ENCODE measurements at places on chromosomes 4 and X.

GRCh38 chr4:1416948-1417260 is 10.7 kb upstream of the NKX1-1 start:
- no peak for DNase-seq

- no peak for DNase-seq
Measured at GRCh38 chr4:165553221-165553810, 174.5 kb downstream of the CPE start.

DNA sequence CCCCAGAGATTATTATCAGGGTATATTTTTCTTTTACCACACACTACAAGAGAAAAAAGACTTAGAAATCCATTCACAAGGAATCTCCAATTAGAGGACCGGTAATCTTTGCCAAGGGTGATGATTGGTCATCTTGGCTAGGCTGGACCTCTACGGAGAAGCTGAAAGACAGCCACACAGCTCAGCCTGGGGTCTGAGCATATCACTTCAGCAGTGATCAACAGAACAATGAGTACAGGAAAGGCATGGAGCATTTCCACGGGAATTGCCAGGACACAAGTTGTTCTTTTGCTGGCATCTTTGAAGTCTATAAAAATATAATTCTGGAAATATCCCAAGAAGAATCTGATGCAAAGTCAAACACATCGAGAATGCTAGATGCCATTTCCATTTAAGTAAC is 191.5 kb downstream of the TENM3 start:
- DNase-seq = no peak

GRCh38 chr4:53059256-53059655 is 197.1 kb downstream of the RASL11B start:
- no peak for DNase-seq

GRCh38 chr4:78059524-78059889 is 2.4 kb downstream of the FRAS1 start:
- DNase-seq = no peak

DNA sequence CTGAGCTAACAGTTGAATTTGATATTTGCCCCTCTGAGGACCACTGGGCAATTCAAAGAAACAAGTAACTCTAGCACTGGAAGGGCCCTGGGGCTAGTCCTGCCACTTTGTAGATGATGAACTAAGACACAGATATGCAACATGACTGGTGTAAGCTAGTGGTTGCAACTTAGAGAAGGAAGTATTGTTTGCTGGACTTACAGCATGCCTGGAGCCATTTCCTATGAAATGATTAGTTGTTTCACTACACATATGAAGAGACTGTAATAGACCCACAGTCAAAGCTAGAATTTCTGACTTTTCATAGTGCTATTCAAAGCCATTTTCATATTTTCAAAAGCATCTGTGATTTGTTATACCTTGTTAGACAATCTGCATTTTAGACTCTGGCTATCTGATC is 96.2 kb downstream of the TSPAN7 start:
- DNase-seq = no peak

GRCh38 chrX:39016556-39016955 is 215.3 kb downstream of the MID1IP1 start:
- no peak for DNase-seq

- no peak for DNase-seq
Measured at GRCh38 chrX:73877687-73878086, 314.7 kb downstream of the CHIC1 start.

GRCh38 chr4:159144112-159144694 is 41.3 kb downstream of the RAPGEF2 start:
- no peak for DNase-seq

DNA sequence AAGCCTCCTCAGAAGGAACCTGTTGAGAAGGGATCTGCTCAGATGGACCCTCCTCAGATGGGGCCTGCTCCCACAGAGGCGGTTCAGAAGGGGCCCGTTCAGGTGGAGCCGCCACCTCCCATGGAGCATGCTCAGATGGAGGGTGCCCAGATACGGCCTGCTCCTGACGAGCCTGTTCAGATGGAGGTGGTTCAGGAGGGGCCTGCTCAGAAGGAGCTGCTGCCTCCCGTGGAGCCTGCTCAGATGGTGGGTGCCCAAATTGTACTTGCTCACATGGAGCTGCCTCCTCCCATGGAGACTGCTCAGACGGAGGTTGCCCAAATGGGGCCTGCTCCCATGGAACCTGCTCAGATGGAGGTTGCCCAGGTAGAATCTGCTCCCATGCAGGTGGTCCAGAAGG is 22.9 kb downstream of the REST start:
- DNase-seq = no peak

DNA sequence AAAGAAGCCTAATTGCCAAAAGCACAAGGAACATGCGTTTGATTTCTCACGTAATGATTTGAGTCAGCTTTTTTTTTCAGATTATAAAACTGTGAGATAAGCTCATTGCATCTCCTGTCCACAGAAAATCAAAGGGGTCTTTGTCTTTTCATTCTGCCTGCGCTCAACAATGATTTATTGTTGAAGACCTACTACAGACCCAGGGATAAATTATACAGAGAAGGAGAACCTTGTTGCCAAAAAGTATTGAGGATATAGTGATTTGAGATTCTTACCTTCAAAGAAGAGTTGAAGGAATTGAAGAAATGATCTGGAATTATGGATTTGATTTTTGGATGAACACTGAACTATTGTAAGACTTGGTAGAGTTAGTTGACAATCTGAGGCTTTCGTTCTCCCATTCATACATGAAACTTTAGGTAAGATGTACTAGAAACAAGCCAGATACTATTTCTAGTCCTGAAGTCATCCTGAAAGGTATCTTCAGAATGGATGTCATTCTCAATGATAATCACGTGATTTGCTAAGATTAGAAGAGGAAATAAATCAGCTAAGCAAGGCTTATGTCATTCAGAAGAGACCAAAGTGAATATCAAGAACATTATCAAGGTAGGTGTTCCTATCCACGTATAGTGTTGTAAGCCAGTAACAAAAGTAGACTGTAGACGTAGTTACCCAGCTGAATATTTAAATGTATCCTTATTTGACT is 71.1 kb upstream of the SCOC start:
- DNase-seq = no peak

DNA sequence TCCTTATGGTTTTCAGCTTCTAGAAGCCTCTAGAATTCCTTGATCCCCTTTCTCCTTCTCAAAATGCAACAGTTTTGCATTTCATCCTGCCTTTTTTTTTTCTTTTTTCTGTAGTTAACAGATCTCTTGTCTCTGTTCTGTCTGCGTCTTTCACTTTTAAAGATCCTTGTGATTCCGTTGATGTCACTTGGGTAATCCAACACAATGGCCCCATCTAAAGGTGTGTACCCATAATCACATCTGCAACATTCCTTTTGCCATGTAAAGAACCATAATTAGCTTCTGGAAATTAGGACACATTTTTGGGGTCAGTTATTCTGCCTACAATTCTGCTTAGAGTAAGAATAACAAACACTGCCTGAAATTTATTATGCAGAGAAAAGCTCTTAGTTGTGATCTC is 1180.9 kb upstream of the ADGRL3 start:
- DNase-seq = no peak

GRCh38 chr4:100489305-100489704 is 28.5 kb downstream of the EMCN start:
- no peak for DNase-seq

DNA sequence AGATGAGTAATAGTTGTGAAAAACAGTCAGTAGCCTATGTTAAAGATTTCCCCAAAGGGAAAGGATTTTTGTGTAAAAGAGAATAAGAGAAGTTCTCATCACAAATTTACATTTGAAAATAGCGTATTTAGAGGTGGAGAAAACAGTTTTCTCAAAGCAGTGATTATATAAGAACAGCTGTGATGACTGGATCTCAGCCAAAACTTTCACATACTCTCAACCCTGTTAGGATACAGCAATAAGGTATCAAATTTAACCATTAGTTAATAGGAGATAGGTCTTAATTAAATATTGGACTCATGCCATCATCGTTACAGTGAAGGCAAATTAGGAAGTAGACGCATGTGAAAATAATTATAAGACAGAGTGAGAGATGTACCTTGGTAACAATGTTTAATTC is 622.7 kb downstream of the PCDH18 start:
- DNase-seq = no peak

DNA sequence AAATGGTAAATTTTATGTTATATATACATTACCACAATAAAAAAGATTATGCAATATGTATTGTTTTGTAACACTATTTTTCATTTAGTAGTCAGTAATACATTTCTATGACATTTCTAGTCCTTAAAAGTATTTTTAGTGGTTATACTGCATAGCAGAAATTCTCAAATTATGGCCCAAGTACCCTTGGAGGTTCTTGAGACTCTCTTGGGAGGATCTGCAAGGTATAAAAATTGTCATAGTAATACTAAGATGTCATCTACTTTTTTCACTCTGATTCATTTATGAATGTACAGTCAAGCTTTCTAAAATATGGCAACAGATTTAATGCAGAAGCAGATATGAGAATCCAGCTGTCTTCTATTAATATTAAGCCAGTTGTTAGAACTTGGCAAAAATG is 138.6 kb upstream of the NAP1L5 start:
- DNase-seq = no peak

DNA sequence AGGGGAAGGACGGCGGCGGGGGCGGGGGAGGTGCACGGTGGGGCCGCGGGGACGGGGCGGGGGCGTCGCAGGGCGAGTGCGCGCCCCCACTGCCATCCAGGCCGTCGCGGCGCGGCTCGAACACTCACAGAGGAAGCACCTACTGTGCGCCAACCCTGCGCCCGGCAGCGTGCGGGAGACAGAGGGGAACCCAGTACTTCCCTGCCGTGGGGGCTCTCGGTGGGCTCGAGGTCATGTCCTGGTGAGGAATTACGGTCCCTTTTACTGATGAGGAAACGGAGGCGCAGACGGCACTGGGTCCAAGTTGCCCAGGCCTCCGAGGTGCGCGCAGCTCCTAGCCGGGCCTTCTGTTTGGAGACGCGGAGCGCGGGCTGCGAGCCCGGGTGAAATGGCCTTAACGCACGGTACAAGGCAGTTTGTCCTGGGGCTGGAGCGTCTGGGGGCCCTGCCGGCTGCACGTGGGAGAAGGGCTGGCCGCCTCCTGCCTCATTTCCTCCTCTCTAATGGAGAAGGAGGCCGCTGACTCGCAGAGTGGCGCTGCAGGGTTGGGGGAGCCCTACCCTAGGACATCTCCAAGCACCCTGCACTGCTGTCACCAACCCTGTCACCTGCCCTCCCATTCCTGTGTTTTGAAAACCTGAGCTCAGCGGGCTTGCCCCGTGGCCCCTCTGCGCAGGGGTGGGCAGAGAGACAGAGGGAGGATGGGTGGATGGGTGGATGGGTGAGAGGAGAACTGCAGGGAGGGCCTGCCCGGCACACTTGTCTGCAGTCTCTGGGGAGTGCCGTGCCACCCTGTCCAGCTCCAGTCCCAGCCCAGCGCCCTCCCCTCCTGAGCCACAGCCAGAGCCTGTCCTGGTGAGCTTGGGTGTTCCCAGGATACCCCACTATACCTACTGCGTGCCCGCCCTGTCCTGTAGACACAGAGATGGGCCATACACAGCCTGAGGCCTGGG is 106.0 kb downstream of the ADRA2C start:
- DNase-seq = no peak

GRCh38 chr4:112938461-112939058 is 110.9 kb upstream of the ANK2 start:
- no peak for DNase-seq

- no peak for DNase-seq
Measured at GRCh38 chrX:115897956-115898355, 272.6 kb upstream of the AGTR2 start.

DNA sequence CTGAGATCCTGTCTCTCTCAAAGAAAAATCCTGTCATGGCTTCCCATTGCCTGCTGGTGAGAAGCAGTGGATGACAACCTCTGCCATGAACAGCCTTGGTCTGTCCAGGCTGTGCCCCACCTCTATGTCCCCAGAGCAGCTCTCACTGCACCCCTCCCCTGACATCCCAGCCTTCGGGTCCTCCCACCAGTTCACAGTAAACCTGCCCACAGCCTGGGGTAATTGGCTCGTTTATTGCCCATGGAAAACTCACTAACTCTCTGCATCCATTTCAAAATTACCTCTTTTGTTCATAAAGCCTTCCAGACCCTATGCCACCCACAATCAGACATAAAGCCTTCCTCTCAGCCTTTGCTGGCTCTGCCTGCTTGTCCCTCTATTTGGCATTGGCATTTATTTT is 10.7 kb upstream of the HMGB3 start:
- DNase-seq = no peak

- DNase-seq = no peak
Measured at GRCh38 chr4:101321481-101322042, 25.8 kb downstream of the PPP3CA start.

DNA sequence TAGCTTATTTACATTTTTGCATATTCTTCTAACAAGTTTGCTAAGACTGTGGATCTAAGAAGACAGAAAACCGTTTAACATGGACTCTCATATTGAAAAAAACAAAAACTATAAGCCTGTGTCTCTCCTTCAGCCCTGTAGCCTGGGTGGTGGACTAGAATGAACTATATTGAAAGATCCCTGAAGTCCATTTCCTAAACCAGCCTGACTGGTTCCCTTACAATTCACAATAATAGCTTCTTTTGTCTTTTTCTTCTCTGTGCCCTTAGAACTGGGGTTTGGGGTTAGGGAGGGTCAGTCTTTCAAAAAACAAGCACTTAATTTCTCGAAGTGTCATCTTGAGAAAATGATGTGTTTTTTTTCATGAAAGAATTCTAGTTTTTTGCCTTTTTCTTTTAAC is 59.0 kb downstream of the GSTCD start:
- DNase-seq = no peak
